ENCODE measurements at places on chromosomes 3 and 15. TPM values are rescaled to one million over a fixed set of nuclear protein-coding genes. Genes with fewer than 3 reads are reported as not detected.

GRCh38 chr3:17775073-17775472 is 32.6 kb upstream of the TBC1D5 start:
- no peak overlapping the region for H3K4me3 ChIP-seq
- H3K27me3 ChIP-seq = no peaks in the 10 kb centered on the region
- no peaks in the 10 kb centered on the region for H3K4me1 ChIP-seq
- H3K27ac ChIP-seq = no peak overlapping the region
- DNase-seq = no peak

The EPM2AIP1 gene
- total RNA-seq = 15.6 TPM

The FBXO40 gene
- total RNA-seq = 33.0 TPM

- H3K27ac ChIP-seq = no peak overlapping the region
- no peaks in the 10 kb centered on the region for H3K36me3 ChIP-seq
- DNase-seq = no peak
These were observed 30.6 kb downstream of the ZFAND6 start for GRCh38 chr15:80090041-80090440.

DNA sequence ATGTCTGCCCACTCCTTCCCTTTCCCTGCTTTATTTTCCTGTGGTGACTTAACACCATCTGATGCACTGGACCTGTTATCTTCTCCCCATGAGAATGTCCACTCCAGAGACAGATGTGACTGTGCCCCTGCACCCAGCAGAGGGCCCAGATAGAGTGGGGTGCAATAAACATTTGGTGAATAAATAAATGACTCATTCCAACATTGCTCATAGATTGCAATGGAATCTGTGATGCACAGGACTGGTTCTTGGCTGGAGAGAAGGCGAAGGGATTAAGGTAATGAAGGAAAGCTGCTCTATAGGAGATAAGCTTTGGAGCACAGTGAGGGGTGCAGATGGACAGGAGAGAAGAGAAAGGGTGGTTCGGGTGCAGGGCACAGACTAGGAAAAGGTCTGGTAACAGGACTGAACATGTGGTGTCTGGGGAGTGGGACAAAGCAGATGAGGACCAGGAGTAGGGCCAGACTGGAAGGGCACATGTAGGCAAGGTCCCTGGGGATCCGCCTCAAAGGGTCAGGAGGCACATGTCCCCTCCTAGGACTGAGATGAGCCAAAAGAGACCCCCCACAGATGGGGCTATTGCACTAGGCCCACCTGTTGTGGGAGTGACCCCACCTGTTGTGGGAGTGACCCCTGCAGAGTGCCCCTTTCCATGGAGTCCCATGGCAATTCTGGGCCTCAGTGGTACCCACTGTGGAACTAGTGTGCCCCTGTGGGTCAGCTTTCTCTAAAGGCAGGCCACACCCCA is 17.5 kb upstream of the POC1A start:
- no peaks in the 10 kb centered on the region for H3K4me1 ChIP-seq
- H3K4me3 ChIP-seq = no peak overlapping the region
- H3K27ac ChIP-seq = no peak overlapping the region
- H3K27me3 ChIP-seq = no peaks in the 10 kb centered on the region
- H3K36me3 ChIP-seq = no peaks in the 10 kb centered on the region

DNA sequence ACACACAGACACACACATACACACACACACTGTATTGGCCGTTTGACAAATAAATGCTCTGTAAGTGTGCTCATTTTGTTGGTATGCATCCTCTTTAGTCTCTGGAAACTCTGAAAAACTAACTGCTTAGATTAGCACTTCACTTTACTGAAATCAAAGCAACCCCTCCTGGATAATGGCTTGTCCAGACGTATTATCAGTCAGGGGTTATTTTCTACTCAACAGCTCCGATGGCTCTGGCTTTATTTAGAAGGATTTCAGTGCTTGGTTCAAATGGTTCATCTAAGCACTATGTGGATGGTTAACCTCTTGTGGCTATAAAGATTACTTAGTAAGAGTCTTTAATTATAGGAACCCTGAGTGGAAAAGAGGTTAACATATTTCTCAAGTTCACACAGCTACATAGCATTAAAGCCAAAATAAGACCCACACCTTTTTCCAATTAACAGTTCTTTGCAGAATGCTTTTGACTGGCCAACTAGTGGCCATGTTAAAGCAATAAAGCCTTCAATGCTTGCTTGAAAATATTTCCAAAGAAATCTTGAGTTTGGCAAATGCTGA is 516.1 kb upstream of the NAALADL2 start:
- H3K27ac ChIP-seq = no peak overlapping the region
- H3K4me1 ChIP-seq = no peaks in the 10 kb centered on the region
- no peak overlapping the region for H3K4me3 ChIP-seq
- H3K27me3 ChIP-seq = no peaks in the 10 kb centered on the region

- H3K27me3 ChIP-seq = no peaks in the 10 kb centered on the region
- H3K27ac ChIP-seq = no peak overlapping the region
- peaks cover 21% of the 10 kb centered on the region for H3K4me1 ChIP-seq
- no peaks in the 10 kb centered on the region for H3K36me3 ChIP-seq
- no peak for DNase-seq
These were observed 40.2 kb upstream of the UBE2E2 start for GRCh38 chr3:23162934-23163333.

GRCh38 chr15:99096173-99096893 is 8.5 kb upstream of the SYNM start:
- H3K4me1 ChIP-seq = peaks cover 18% of the 10 kb centered on the region
- H3K27ac ChIP-seq = peak overlapping the region; percentile 83
- no peaks in the 10 kb centered on the region for H3K36me3 ChIP-seq
- no peak for DNase-seq
- no peak overlapping the region for H3K4me3 ChIP-seq
- H3K27me3 ChIP-seq = no peaks in the 10 kb centered on the region

GRCh38 chr3:167575000-167575600 is 78.6 kb downstream of the WDR49 start:
- H3K4me1 ChIP-seq = no peaks in the 10 kb centered on the region
- H3K27me3 ChIP-seq = no peaks in the 10 kb centered on the region
- no peak overlapping the region for H3K27ac ChIP-seq
- no peak overlapping the region for H3K4me3 ChIP-seq
- no peaks in the 10 kb centered on the region for H3K36me3 ChIP-seq
- DNase-seq = no peak

- H3K4me1 ChIP-seq = no peaks in the 10 kb centered on the region
- DNase-seq = no peak
- H3K4me3 ChIP-seq = peak overlapping the region; percentile 41
- H3K27me3 ChIP-seq = no peaks in the 10 kb centered on the region
These were observed 2.6 kb downstream of the LTF start for GRCh38 chr3:46462111-46462510.

- H3K4me3 ChIP-seq = no peak overlapping the region
- no peaks in the 10 kb centered on the region for H3K36me3 ChIP-seq
- H3K4me1 ChIP-seq = no peaks in the 10 kb centered on the region
- H3K27me3 ChIP-seq = no peaks in the 10 kb centered on the region
- no peak for DNase-seq
These were observed 55.0 kb downstream of the TMEM212 start for GRCh38 chr3:171898192-171898591.

DNA sequence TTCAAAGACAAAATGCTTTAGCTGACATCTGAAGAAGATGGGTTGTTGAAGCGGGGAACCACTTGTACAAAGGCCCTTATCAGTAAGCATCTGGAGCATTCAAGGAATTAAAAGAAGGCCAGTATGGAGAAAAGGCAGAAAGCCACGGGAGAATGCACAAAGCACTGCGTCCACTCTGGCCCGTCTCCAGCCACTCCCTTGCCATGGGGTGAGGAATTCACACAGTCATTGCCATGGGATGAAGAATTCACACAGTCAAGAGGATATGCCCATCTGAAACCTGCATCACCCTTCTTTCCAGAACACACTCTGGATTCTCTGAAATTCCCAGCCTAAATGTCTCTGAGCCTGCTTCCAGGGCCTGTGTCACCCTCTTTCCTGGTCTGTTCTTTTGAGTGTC is 26.7 kb upstream of the STAG1 start:
- no peaks in the 10 kb centered on the region for H3K27me3 ChIP-seq
- no peaks in the 10 kb centered on the region for H3K36me3 ChIP-seq
- peaks cover 6% of the 10 kb centered on the region for H3K4me1 ChIP-seq

- H3K4me3 ChIP-seq = no peak overlapping the region
- no peak for DNase-seq
- no peak overlapping the region for H3K27ac ChIP-seq
- H3K27me3 ChIP-seq = no peaks in the 10 kb centered on the region
These were observed 124.0 kb downstream of the SRGAP3 start for GRCh38 chr3:9125278-9125951.

The TMEM42 gene
- 7.5 TPM for total RNA-seq

GRCh38 chr15:37134699-37135131 is 34.4 kb upstream of the MEIS2 start:
- no peaks in the 10 kb centered on the region for H3K4me1 ChIP-seq
- no peak for DNase-seq
- H3K27ac ChIP-seq = no peak overlapping the region
- no peaks in the 10 kb centered on the region for H3K36me3 ChIP-seq

The SH2D7 gene
- total RNA-seq = not detected

The ZNF80 gene
- total RNA-seq = not detected

The ZBED2 gene
- total RNA-seq = not detected

- H3K4me1 ChIP-seq = no peaks in the 10 kb centered on the region
- no peak overlapping the region for H3K4me3 ChIP-seq
- DNase-seq = no peak
- H3K27ac ChIP-seq = no peak overlapping the region
- H3K36me3 ChIP-seq = no peaks in the 10 kb centered on the region
- no peaks in the 10 kb centered on the region for H3K27me3 ChIP-seq
These were observed 15.5 kb upstream of the ZBED2 start for GRCh38 chr3:111610612-111611054.

DNA sequence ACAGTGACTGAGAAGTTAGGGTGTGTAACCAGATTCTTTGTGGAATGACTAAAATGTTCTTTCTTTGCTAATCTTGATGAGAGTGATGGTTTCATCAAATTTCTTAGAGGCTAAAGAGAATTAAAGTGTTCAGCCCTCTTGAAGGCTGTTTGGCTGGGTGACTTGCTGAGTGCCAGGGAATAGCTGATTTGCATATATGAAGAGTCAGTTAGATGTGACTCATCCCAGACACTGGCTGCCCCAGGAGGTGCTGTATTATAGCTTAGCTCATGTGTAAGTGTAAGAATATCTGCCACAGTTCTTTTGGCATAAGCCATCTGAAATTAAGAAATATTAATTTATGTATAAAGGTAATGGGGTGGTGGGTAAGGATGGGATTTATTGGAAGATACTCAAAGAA is 535.1 kb downstream of the NLGN1 start:
- no peaks in the 10 kb centered on the region for H3K36me3 ChIP-seq
- no peaks in the 10 kb centered on the region for H3K27me3 ChIP-seq
- no peaks in the 10 kb centered on the region for H3K4me1 ChIP-seq
- no peak overlapping the region for H3K4me3 ChIP-seq

- H3K4me3 ChIP-seq = peak overlapping the region; percentile 29
- H3K4me1 ChIP-seq = peaks cover 15% of the 10 kb centered on the region
- H3K36me3 ChIP-seq = peaks cover 2% of the 10 kb centered on the region
- DNase-seq = no peak
- H3K27ac ChIP-seq = peak overlapping the region; percentile 93
- H3K27me3 ChIP-seq = no peaks in the 10 kb centered on the region
These were observed 9.5 kb upstream of the TRIM69 start for GRCh38 chr15:44726568-44727484.

DNA sequence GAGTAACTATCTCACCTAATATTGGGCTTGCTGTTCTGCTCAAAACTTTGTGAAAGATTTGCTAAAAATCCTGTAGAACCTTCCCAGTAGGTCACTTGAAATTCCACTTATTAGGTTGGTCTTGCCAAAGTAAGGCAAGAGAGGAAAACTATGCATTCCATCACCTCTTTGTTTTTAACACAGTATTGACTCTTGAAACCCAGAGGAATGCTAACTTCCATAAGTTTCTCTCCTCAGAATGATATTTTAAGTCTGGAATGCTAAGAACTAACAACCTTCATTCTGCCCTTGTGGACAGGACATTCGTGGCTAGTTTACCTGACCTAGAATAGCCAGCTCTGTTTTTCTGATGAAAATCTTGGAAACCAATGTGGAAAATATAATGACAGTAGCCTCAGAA is 154.5 kb downstream of the TMCO5A start:
- no peak for DNase-seq
- no peaks in the 10 kb centered on the region for H3K4me1 ChIP-seq
- no peak overlapping the region for H3K4me3 ChIP-seq
- no peaks in the 10 kb centered on the region for H3K36me3 ChIP-seq

The ATP13A4 gene
- total RNA-seq = 0.36 TPM

The CLDN11 gene
- 2.3 TPM for total RNA-seq

- no peaks in the 10 kb centered on the region for H3K27me3 ChIP-seq
- no peak overlapping the region for H3K4me3 ChIP-seq
- H3K27ac ChIP-seq = no peak overlapping the region
- no peak for DNase-seq
- H3K4me1 ChIP-seq = peaks cover 24% of the 10 kb centered on the region
These were observed 21.7 kb downstream of the EEFSEC start for GRCh38 chr3:128174675-128175590.

GRCh38 chr3:197533927-197534725 is 21.6 kb downstream of the BDH1 start:
- DNase-seq = no peak
- H3K27me3 ChIP-seq = no peaks in the 10 kb centered on the region
- no peak overlapping the region for H3K27ac ChIP-seq
- H3K4me3 ChIP-seq = no peak overlapping the region
- H3K4me1 ChIP-seq = no peaks in the 10 kb centered on the region
- H3K36me3 ChIP-seq = no peaks in the 10 kb centered on the region

- no peak for DNase-seq
- H3K27me3 ChIP-seq = peaks cover 2% of the 10 kb centered on the region
- H3K36me3 ChIP-seq = no peaks in the 10 kb centered on the region
- no peaks in the 10 kb centered on the region for H3K4me1 ChIP-seq
- no peak overlapping the region for H3K27ac ChIP-seq
These were observed 5.2 kb upstream of the GPR176 start for GRCh38 chr15:39925112-39925842.

DNA sequence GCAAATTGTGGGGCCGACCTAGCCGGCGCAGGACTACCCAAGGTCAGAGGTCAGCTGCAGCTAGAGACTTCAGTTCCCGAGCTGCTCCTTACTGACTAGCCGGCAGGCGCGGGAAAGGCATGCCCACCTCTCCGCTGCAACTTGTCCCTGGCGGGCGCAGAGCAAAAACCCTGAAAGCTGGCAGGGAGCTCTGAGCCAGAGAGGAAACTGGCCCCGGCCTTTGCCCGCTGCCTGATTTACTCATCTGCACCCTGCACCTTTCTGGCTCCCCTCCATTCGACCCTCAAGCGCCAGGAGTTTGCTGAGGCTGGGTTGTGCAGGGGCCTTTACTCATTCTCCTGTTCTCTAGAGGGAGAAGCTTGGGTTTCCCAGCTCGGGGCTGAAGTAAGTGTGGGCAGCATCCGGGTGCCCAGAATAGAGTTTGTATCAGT is 1.5 kb downstream of the ZIC4 start:
- no peaks in the 10 kb centered on the region for H3K4me1 ChIP-seq
- no peak overlapping the region for H3K4me3 ChIP-seq
- no peaks in the 10 kb centered on the region for H3K36me3 ChIP-seq
- H3K27ac ChIP-seq = no peak overlapping the region
